ENCODE measurements at places on chromosomes 6 and 20.

- no peak for DNase-seq
Observed at GRCh38 chr20:61290721-61291120, 38.7 kb downstream of the CDH4 start.

DNA sequence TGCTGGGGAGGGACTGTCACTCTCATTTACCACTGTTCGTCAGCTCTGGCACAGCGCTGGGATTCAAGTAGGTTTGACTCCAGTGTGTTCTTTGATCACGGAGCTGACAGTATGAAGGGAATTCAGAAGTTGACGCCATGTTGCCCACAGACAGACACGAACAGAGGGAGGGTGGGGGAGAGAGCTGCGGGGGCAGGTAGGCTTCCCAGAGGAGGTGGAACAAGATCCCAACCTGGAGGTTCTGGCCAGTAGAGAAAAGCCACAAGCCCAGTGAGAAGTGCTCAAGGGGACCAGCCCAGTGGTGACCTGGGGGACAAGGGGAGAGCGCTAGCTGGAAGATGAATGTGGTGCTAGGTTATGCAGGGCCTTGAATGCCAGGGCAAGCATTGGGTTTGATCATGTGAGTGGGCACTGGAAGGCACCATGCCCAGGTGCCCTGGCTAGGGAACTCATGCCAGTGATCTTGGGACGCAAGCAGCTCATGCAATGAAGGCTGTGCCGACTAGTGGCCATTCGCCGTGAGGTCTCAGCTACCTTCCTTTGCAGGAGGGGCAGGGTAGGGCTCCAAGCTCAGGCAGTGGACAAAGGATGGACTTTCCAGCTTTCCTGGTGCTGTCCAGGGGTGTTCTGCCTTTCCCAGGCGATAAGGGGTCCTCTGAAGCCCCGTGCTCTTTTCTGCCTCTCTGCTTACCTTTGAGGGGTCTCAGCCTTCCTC, 50.4 kb upstream of the APCDD1L start:
- DNase-seq: no peak

- no peak for DNase-seq
Observed at GRCh38 chr6:149362289-149362688, 37.8 kb upstream of the SUMO4 start.

DNA sequence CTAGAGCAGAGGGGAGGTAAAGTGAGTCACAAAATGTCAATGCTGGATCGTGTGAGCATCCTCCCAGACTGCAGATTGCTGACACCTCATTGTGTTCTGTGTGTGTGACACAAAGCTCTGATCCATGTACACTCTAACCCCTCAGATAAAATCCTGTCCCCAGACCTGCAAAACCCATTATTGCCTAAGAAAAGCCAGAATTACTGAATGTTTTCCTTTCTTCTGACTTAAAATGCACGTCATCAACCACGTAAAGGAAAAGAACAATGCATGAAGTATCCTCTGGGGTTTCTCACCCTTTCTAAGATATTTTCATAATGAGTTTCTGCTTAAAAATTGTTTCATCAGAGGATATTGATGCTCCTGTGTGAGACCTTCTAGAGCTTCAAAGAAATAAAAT, 218.0 kb upstream of the PREP start:
- no peak for DNase-seq

DNA sequence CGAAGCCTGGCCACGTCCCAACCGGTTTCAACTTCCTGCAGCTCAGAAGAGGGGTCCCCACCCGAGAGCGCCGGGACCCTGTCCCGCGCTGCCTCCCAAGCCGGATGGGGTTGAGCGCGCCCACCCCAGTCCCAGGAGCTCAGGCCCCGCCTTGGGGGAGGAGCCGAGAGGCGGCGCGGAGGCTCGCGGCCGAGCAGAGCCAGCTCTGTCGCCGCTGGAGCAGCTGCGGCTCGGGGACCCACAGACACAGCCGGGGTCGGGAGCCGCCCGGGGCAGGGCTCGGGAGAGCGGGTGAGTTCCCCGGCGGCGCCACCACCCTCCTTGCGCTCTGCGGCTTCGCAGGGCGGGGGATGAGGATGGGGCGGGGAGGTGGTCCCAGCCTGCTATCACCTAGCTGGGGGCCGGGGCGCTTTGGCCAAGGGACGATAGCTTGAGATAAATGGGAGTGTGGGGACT, at the start of gene PPP1R16B:
TSS of gene PPP1R16B (plus strand) at position 196 of the 456 bp plus-strand sequence. CDS start 30,229 bp downstream, outside the sequence.
- peak; percentile 87 for DNase-seq

- DNase-seq: no peak
Observed at GRCh38 chr20:52275181-52275691, 83.7 kb upstream of the ZFP64 start.

GRCh38 chr20:63782051-63782471, 42.5 kb downstream of the SLC2A4RG start:
- DNase-seq: no peak

- no peak for DNase-seq
Observed at GRCh38 chr6:170144571-170145271, 146.2 kb downstream of the DLL1 start.

DNA sequence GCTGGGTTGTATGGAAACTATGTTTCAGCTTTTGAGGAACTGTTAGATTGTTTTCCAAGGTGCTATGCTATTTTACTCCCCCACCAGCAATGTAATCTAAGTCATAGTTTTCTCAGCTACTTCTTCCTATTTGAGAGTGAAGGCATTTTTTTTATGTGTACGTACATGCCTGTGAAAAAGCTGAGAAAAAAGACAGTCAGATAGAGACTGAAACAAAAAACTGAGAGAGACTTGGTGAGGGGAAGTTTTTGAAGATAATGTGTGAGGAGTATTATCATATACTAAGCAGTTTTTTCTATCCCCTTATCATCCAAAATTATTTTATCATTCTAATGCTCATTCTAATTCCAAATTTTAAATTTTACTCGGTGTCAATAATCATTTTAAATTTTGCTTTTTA, 780.0 kb downstream of the BCKDHB start:
- no peak for DNase-seq

GRCh38 chr6:31898383-31899011, 999 bp upstream of the EHMT2 start:
- DNase-seq: no peak

GRCh38 chr6:25316626-25317025, 37.5 kb downstream of the CARMIL1 start:
- DNase-seq: no peak

- DNase-seq: no peak
Observed at GRCh38 chr6:137699031-137699683, 167.9 kb upstream of the TNFAIP3 start.

- no peak for DNase-seq
Observed at GRCh38 chr20:21707999-21708737, 2.7 kb downstream of the PAX1 start.

GRCh38 chr6:158249340-158249836, 62.9 kb upstream of the TULP4 start:
- DNase-seq: no peak

DNA sequence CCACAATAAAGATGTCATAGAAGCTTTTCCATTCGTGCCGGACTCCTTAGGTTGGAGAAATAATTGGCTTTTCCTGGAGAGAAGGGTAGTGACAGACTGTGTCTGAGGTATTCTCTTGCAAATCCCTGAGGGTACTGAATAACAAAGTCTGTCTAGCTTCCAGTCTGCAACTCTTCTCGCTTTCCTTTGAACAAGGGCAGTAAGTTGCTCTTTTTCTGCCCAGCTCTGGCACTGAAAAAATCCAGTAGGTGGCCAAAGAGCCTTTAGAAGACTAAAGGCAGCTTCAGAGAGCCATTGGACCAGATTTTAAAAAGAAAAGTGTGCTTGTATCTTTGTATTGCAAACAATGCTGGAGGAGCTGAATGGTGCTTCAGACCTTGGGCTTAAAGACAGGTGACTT, 20.7 kb upstream of the RREB1 start:
- no peak for DNase-seq

GRCh38 chr6:107585815-107586435, 96.0 kb downstream of the SOBP start:
- no peak for DNase-seq

- no peak for DNase-seq
Observed at GRCh38 chr6:33905071-33905609, 101.3 kb upstream of the MLN start.

GRCh38 chr20:3473944-3474343, 3.1 kb downstream of the ATRN start:
- DNase-seq: peak; percentile 29

- DNase-seq: peak; percentile 74
Observed at GRCh38 chr20:38057351-38057972, 23.9 kb downstream of the RPRD1B start.

GRCh38 chr20:23362392-23363256, 642 bp downstream of the GZF1 start:
- DNase-seq: no peak

DNA sequence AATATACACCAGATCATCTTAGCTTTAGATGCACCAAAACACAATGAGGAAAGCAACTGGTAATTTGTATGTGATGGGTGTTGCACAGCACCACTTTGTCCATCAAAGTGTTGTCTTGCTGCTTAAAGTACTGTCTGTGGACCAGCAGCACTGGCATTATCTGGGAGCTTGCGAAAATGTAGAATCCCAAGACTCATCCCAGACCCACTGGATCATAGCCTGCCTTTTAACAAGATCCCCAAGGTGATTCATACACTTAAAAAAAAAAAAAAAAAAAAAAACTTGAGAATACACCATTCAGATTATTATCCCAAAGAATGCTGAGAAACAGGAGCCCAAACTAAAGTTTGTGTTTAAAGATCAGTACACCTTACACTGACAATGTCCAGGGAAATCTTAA, 123.4 kb downstream of the TASP1 start:
- no peak for DNase-seq

DNA sequence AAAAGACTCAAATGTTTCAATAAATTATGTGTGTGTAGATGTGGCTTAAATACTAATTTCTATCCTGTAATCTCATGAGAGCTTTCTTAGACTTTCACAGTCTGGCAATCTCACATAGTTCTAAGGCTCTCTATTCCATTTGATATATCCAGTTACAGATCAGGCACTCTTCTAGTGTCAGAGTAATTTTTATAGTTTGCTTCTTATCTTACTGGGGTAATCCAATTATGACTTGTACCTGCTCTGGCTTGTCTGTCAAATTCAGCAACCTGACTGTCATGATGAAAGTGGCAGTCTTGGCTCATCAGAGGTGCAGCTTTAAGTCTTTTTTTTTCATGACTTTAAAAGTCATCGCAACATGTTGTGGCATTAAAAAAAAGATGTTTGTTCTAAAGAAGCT, 513.2 kb upstream of the MAN1A1 start:
- no peak for DNase-seq

GRCh38 chr6:74826263-74826662, 379.6 kb downstream of the COL12A1 start:
- DNase-seq: no peak

DNA sequence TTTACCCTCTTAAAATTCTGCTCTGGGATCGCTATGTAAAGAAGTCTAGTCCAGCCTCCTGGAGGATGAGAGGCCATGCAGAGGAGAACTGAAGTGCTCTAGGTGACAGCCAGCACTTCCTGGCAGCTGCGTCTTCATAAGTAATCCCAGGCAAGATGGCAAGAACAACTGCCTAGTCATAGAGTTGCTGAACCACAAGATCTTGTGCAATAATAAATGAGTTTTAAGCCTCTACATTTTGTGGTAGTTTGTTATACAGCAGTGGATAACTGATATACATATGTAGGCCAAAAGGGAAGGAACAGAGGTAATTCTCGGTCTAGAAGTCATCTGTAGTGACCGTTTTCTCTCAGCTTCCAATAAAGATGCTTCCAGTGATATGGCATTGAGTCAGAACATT, 103.8 kb upstream of the FLRT3 start:
- DNase-seq: no peak

GRCh38 chr6:32623693-32624092, 13.5 kb upstream of the HLA-DQA1 start:
- DNase-seq: no peak
